ENCODE measurements at places on chromosomes 5 and 9.
A peak's percentile ranks its signal among the peaks of the same experiment; 100 is the strongest.

DNA sequence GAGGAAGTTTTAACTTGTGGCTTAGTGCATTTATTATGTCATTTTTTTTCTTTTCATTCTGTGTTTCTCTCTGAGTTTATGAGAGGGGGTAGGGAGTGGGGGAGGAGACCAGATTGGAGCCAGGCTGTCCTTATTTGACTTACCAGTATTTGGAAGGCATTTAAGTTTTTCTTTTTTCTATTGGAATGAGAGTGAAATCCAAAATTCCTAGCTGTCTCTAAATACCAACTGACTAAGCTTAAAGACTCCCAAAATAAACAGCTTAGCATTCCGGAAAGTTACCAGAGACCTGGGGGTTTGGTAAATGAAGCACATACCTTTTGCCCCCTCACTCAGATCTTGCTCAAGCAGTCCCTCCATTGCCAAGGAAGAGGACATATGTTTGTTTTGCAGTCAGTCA is 581.9 kb upstream of the BRINP1 start:
- no peak for DNase-seq

- DNase-seq: no peak
Observed at GRCh38 chr5:102797322-102797884, 42.3 kb downstream of the PAM start.

- DNase-seq: no peak
Observed at GRCh38 chr9:76887003-76887821, 18.7 kb downstream of the PRUNE2 start.

- DNase-seq: no peak
Observed at GRCh38 chr5:124868676-124869075, 122.2 kb upstream of the ZNF608 start.

- no peak for DNase-seq
Observed at GRCh38 chr5:1520791-1521453, 2.8 kb downstream of the LPCAT1 start.

DNA sequence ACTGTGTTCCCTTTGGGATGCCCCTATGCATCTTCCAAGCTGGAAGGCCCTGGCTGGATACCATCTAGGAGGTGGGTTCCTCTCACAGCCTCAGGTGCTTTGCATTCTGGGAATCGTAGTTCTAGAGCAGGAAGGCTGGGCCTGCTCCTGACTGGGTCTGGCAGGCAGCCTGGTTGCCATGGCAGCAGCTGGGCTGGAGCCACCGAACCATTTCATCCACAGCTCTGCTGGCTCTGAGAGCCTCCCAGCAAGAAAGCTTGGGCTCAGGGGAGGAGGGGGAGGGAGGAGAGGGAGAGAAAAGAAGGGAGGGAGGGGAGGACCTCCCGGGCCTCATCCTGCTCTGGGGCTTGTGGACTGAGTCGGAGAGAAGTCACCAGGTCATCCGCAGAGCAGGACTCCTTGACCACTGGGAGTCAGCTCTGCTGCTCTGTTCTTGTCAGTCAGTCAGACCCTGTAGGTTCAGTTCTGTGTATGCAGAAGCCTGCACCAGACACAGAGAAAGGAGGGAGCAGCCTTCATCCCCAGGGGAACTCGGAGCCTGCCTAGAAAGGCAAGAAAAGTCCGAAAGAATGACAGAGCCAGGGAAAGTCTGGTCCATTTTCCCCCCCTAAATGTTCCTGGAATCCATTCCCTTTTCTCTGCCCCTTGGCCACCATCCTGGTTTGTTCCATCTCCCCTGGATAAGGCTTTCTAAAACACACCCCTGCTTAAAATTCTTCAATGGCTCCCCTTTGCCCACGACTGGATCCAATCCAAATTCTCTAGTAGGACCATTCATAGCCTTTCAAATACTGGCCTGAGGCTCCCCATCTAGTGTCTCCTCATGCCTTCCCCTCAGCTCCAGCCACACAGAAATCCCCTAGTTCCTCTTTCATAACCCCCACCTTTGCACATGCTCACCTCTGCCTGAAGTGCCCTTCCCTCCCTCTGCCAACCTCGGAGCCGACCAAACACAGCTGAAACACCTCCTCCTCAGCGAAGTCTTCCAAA is 65.4 kb upstream of the ARAP3 start:
- peak; percentile 55 for DNase-seq

- no peak for DNase-seq
Observed at GRCh38 chr9:76395381-76395780, 1.2 kb upstream of the RFK start.
